ENCODE measurements at places on chromosomes 7 and 10. TPM values are rescaled to one million over a fixed set of nuclear protein-coding genes. Genes with fewer than 3 reads are reported as not detected.

DNA sequence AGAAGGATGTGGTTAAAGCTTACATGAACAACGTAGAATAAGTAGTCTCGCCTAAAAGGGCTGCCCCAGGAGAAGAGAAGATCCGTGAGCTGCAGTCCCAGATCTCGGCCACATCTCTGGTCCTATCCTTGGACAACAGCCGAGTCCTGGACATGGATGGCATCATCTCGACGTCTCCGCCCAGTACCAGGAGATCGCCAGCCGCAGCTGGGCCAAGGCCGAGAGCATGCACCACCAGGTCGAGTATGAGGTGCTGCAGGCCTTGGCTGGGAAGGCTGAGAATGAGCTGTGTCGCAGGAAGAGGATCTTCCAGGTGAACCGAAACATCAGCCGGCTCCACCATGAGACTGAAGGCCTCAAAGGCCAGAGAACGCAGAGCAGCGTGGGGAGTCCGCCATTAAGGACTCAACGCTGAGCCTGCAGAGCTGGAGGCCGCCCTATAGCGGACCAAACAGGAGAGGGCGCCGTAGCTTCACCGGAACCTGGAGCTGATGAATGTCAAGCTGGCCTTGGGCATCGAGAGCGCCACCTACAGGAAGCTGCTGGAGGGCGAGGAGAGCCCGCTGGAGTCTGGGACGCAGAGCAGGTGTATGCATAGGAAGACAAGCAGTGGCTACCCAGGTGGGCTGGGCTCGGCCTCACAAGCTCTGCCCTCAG lies 22.2 kb downstream of the LIPK start:
- H3K4me3 ChIP-seq: no peak overlapping the region
- no peak overlapping the region for H3K27ac ChIP-seq
- DNase-seq: no peak

- H3K27ac ChIP-seq: peak overlapping the region; percentile 96
- peak overlapping the region; percentile 95 for H3K4me3 ChIP-seq
- peaks cover 7% of the 10 kb centered on the region for H3K36me3 ChIP-seq
- no peaks in the 10 kb centered on the region for H3K27me3 ChIP-seq
- H3K4me1 ChIP-seq: peaks cover 4% of the 10 kb centered on the region
- no peak for DNase-seq
Measured at GRCh38 chr10:58384095-58384494, 1.1 kb upstream of the TFAM start.

DNA sequence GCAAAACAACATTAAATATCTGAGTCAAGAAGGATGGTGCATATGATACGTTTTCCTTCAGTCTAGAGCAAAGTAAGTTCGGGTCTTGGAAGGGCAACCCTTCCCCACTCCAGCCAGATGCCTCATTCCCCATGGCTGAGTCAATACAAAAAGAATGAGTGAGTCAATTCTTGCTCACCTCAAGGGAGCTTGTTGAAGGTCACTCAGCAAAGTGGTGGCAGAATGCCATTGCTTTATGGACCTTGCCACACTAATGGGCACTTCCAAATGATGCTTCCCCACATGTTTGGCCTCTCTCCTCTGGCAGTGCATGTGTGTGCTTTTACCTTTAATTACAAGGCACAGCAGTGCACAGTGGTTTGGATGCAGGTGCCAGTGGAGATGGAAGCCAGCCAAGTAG lies 296.5 kb downstream of the SORCS3 start:
- no peaks in the 10 kb centered on the region for H3K36me3 ChIP-seq
- H3K27ac ChIP-seq: no peak overlapping the region
- no peaks in the 10 kb centered on the region for H3K4me1 ChIP-seq
- H3K4me3 ChIP-seq: no peak overlapping the region
- DNase-seq: peak; percentile 58

GRCh38 chr7:79820387-79820786 lies 314.2 kb upstream of the GNAI1 start:
- no peaks in the 10 kb centered on the region for H3K4me1 ChIP-seq
- H3K36me3 ChIP-seq: no peaks in the 10 kb centered on the region
- H3K27me3 ChIP-seq: no peaks in the 10 kb centered on the region

DNA sequence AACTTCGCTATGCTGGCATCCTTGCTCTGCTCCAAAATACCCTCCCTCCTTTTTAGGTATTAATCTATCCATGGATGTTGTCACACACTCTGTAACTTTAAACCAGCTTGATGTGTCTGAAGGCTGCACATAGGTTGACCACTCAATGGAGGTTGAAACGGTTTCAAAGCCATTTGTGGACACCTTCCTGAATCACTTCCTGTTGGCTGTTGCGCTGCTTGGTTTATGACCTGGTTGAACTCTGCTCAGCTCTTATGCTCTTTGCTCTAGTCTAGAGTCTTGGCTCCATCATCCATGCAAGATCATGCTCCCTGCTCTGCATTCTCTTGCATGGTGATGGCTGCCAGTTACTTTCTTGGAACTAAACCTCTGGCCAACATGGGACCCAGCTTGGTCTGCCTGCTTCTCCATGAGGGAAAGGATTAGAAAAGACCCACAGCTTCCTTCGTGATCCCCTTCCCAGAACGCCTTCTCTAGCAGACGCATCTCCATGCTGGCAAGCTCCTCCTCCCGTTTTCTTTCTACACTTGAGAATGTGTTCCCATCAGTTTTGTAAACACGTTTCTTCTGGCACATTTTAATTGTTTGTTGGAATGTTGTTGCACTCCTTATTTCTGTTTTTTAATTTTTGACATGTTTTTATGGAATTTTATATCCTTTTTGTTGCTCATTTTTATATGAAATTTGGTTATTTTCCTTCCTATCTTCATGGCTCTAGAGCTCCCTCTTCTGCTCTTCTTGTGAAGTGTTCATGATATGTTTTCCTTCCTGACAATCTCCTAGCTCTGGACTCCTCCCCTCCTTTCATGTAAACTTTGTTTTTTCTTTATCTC lies 149.8 kb downstream of the XPNPEP1 start:
- H3K27ac ChIP-seq: no peak overlapping the region
- no peaks in the 10 kb centered on the region for H3K4me1 ChIP-seq
- H3K36me3 ChIP-seq: no peaks in the 10 kb centered on the region
- no peak overlapping the region for H3K4me3 ChIP-seq
- no peaks in the 10 kb centered on the region for H3K27me3 ChIP-seq
- DNase-seq: no peak

DNA sequence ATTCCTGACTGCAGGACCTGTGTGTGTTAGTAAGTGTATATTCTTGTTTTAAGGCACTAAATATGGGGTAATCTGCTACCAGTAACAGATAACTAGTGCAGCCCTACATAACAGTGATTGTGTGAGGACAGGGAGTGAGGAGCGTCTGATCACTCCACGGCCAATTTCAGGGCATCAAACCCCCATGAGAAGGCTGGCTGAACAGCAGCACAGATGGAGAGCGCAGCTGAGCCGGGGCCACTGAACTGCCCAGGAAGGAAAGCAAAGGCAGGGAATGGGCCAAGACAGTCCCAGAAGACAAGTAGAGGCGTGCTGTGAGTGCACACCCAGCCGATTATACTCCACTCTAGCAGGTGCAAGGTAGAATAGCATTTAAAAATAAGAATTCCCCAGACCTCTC lies 157.1 kb upstream of the CHST15 start:
- no peak for DNase-seq
- no peaks in the 10 kb centered on the region for H3K27me3 ChIP-seq
- no peak overlapping the region for H3K27ac ChIP-seq
- H3K4me3 ChIP-seq: no peak overlapping the region

DNA sequence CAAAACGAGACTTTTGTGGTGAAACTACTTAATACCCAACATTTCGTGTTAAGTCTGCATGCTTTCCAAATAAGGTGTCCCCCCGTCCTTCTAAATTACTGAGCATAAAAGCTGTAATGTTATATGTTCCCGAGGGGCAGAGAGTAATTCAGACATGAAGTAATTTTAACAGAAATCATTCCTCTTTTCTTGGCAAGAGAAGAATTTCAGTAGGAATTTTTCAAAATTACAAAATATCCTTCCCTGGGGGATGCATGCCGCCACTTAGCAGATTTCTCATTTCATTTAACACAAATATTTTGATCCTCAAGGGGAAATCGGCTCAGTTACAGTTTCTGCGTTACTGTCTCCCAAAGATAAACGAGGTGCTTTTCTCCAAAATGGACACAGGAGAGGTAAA lies 213.2 kb upstream of the RHOBTB1 start:
- no peaks in the 10 kb centered on the region for H3K36me3 ChIP-seq
- DNase-seq: no peak
- no peaks in the 10 kb centered on the region for H3K27me3 ChIP-seq
- no peaks in the 10 kb centered on the region for H3K4me1 ChIP-seq
- no peak overlapping the region for H3K27ac ChIP-seq

DNA sequence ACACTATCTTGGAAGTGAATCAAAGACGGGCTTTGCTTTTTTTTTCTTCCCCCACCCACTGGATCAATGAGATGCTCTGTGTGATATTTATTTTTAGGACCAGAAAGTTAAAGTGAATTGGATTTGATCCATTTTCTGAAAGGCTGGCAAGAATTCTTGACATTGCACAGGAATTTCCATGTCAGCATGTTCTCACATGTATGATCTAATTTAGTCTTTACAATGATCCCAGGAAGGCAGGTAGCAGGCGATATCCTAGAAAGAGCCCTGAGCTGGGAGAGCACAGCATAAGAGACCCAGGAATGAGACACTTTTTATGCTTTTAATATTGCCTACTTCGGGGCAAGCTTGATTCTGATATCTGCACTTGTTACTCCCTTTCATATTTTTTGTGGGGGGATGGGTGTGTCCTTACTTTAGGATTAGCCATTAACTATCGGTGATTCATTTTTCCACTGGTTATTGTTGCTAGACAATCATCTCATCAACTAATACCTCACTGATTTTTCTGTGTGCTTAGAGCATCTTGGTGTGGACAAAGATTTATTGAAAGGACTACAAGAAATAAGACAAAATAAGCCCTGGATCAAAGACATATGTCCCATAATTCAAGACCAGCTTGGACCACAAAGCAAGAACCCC lies 58.1 kb downstream of the NRP1 start:
- H3K27ac ChIP-seq: no peak overlapping the region
- peaks cover 3% of the 10 kb centered on the region for H3K36me3 ChIP-seq

- peaks cover 73% of the 10 kb centered on the region for H3K36me3 ChIP-seq
- no peak overlapping the region for H3K27ac ChIP-seq
- H3K27me3 ChIP-seq: no peaks in the 10 kb centered on the region
- H3K4me3 ChIP-seq: no peak overlapping the region
- no peaks in the 10 kb centered on the region for H3K4me1 ChIP-seq
Measured at GRCh38 chr10:49737474-49738201, 24.5 kb downstream of the OGDHL start.

The STAG3 gene
- 2.1 TPM for total RNA-seq

DNA sequence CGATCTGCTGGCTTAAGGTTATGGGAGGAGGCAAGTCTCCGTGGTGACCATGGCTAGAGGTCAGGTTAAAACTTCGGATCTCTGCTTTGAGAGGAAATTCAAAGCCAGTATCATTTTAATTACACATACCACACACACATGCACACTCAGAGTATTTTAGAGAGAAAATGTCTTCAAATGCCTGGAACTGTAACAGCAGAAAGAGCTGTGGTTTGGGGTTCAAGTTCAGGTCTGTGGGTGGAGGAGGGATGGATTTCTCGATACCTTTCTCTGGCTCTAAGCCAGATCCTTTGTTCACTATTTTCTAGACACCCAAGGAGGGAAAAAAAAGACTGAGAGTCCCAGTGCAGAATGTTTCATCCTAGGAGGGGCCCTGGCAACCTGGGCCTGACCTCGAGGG lies 32.5 kb downstream of the ARL3 start:
- DNase-seq: no peak
- H3K4me1 ChIP-seq: peaks cover 29% of the 10 kb centered on the region
- H3K36me3 ChIP-seq: peaks cover 43% of the 10 kb centered on the region
- H3K27me3 ChIP-seq: no peaks in the 10 kb centered on the region
- no peak overlapping the region for H3K27ac ChIP-seq
- H3K4me3 ChIP-seq: no peak overlapping the region
